ENCODE measurements at places on chromosomes 5 and 9.
A peak's percentile ranks its signal among the peaks of the same experiment; 100 is the strongest.

DNA sequence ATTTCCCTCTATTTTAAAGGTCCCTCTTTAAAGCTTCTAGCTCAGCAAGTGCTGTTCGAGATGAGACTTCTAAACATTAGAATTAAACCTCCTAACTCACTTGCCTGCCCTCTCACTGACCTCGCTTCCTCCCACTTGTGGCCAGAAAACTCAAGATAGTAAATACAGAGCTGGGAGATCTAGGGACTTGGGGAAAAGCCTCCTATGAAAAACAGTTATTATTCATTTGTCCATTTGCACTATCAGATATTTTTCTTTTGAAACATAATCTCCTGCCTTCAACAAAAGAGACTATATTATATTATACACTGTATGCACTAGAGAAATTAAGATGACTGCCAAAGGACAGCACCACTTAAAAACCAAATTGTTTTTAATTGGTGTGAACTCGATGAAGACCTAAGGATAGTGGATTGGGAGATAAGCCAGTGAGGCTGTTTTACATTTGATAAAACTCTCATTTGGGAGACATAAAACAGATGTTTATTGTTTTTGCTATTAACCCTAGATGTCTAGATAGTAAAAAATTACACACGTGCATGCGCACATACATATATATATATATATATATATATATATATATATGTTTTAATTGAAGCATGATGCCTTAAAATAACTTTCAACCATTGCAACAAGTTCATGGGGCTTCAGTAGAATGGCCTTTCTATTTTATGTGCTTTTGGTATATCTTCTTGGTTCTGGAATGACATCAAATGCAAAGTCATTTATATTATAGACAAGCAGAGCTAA is 229.4 kb downstream of the ADAMTSL1 start:
- no peak for DNase-seq

- no peak for DNase-seq
Measured at GRCh38 chr9:106947106-106947900, 84.3 kb downstream of the ZNF462 start.

GRCh38 chr9:136823136-136824046 is 15.6 kb downstream of the RABL6 start:
- DNase-seq = no peak

DNA sequence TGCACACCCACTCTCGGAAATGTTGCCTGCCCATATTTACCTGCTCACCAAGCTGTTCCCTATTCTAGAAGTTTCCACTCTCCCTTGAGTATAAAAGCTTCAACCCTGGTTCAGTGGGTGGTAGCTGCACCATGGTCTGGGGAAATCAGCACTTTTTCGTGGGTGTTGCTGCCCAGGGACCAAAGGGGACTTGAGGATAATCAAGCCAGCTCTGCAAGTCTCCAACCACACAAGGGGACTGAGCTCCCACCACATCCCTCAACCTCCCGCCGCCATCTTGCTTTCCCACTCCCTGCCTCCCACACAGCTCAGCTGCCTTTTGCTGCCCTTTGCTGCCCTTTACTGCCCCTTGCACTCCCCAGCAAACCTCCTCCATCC is 210.0 kb downstream of the AUH start:
- DNase-seq = no peak

DNA sequence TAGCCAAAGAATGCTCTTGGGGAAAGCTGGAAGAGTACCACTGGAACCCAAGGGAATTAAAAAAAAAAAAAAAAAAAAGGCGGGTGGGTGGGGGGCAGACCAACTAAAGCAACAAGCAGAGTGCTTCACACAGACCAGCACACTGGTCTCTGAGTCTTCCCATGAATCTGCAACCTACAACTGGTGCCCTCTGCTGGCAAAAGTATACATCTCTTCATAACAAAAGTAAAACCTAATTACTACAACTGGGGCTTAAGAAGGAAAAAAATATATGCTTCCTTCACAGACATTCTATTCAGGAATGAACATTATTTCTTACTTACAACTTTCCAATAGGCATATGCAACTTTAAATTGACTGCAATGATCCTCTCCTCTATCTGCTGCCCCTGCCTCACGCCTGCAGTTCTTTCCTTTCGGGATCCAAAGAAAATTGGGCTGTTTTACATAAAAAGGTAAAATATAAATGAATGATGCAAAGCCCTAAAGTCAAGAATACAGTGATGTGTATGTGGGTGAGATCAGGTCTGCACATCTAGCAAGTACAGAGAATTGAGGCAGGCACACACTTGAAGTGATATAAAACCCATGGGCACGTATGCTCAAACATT is 7.2 kb upstream of the KLHL3 start:
- DNase-seq = peak; percentile 18
